G401 (cell line): ENCODE measurements at places on chromosomes 6 and 20. TPM values are rescaled to one million over a fixed set of nuclear protein-coding genes. Genes with fewer than 3 reads are reported as not detected.

Gene PRND
- not detected in 2 replicates for total RNA-seq

Gene RAET1L
- total RNA-seq, result not detected in 2 replicates

Gene PBOV1
- not detected in 2 replicates for total RNA-seq

Gene BNIP5
- total RNA-seq, result not detected in 2 replicates

Gene KCNK5
- total RNA-seq, result not detected in 2 replicates
